Osteoblast (primary cell): ENCODE measurements at places on chromosomes 7 and 10. TPM values are rescaled to one million over a fixed set of nuclear protein-coding genes. Genes with fewer than 3 reads are reported as not detected.
A peak's percentile ranks its signal among the peaks of the same experiment; 100 is the strongest.

DNA sequence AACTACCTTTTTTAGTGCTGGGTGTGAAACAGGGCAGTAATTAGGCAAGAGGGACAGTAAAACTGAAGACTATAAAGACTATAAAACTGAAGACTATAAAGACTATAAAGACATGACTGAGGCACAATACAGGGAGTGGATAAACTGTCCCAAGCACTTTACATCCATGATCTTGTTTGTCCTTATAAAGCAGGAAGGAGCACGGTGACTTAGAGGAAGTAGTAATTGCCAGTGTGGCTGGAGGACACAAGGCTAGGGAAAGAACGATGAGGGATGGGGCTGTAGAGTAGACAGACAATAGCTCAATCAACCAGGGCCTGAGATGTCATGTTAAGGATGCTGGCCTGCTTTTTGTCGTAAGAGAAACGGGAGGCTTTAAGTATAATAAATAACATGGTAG lies 26.0 kb downstream of the DNAJC12 start:
- DNase-seq: peak; percentile 27
- no peaks in the 10 kb centered on the region for H3K27me3 ChIP-seq
- no peaks in the 10 kb centered on the region for H3K36me3 ChIP-seq
- no peak overlapping the region for H3K4me3 ChIP-seq

EBLN1 gene
- not detected in 2 replicates for total RNA-seq

DNA sequence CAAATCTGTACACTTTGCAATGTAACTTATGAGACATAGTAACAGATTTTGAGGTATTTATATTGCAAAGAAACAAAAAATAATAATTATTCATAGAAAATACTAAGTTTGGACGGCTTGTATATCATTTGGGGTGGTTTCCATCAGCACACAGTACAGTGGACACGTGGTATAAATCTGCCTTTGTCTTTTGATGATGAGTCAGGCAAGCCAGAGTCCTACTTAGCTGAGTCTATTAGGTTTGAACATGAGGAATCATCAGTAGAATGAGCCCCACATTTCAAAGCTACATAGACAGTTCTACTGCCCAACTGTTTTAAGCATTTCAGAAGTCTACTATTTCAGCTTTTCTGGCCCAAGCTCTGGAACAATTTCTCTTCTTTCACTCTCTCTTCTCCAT lies 803.2 kb downstream of the PHTF2 start:
- no peaks in the 10 kb centered on the region for H3K36me3 ChIP-seq
- DNase-seq: no peak
- no peaks in the 10 kb centered on the region for H3K4me1 ChIP-seq
- no peaks in the 10 kb centered on the region for H3K27me3 ChIP-seq
- H3K4me3 ChIP-seq: no peak overlapping the region
- H3K27ac ChIP-seq: no peak overlapping the region

BHLHA15 gene
- not detected in 2 replicates for total RNA-seq

DNA sequence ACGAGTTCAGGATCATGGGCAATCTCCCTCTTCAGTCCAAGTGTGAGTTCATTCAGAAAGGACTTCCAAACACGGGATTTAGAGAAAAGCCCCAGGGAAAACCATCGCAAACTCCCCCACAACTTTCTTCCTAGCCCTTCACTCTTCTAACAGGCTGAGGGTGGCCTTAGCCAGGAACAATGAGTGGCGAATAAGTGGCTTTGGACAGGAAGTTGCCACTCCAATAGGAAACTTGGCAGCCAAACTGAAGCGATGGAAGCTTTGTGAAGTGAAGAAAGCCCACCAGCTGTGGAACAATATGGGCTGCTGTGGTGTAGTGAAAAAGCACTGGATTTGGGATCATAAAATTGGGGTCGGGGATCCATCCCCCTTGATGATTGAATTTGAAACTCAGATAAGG lies 193.2 kb downstream of the TEX36 start:
- no peak for DNase-seq
- no peak overlapping the region for H3K4me3 ChIP-seq
- H3K27ac ChIP-seq: no peak overlapping the region
- no peaks in the 10 kb centered on the region for H3K4me1 ChIP-seq

GJC3 gene
- total RNA-seq: not detected in 2 replicates

DNA sequence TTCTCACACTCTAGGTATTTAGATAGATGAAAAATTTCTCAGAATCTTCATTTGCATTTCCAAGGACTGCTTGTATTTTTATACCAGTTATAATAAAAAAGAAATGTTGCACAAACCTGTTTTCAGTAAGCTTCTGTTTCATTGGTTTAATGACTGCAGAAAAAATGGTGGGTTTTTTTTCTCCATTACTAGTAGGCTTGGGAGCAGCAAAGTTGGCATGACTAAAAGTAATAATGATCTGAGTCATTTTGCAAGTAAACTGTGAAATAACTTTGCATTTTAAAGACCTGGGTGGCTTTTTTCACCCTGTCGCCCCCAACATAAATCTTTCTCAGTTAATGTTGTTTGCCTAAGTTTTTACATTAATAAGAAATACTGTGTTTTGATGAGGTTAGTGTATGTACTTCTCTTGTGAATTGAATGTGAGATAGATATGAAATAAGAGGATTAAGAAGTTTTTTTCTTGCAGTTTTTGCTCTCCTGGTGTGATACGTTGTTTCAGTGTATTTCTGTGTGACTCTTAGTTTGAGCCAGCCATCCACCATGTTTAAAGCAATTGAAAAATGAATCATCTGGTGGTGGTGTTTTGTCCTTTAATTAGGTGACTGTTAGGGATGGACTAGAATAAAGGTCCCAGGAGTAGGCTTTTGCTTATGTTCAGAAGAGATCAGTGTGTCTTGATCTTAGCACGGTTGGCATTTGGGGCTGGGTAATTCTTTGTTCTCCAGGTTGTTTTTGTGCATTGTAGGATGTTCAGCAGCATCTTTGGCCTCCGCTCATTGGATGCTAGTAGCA lies 1.8 kb downstream of the GNAI1 start:
- peak; percentile 75 for DNase-seq
- H3K27ac ChIP-seq: peak overlapping the region; percentile 95
- no peaks in the 10 kb centered on the region for H3K27me3 ChIP-seq

LOXL4 gene
- total RNA-seq: 28.6 and 36.6 TPM in 2 replicates

- H3K36me3 ChIP-seq: peaks cover 15% of the 10 kb centered on the region
- no peak overlapping the region for H3K27ac ChIP-seq
- DNase-seq: no peak
- no peaks in the 10 kb centered on the region for H3K27me3 ChIP-seq
Observed at GRCh38 chr7:12220389-12221046, 9.4 kb downstream of the TMEM106B start.

- no peaks in the 10 kb centered on the region for H3K36me3 ChIP-seq
- no peaks in the 10 kb centered on the region for H3K4me1 ChIP-seq
- no peak overlapping the region for H3K27ac ChIP-seq
- H3K27me3 ChIP-seq: no peaks in the 10 kb centered on the region
Observed at GRCh38 chr7:4244041-4244440, 438.1 kb upstream of the FOXK1 start.

COBL gene
- under 0.01 TPM in 2 replicates for total RNA-seq
